ENCODE measurements at places on chromosomes 1 and 21.

GRCh38 chr1:85471558-85471957 lies 6.6 kb upstream of the DDAH1 start:
- no peak for DNase-seq

DNA sequence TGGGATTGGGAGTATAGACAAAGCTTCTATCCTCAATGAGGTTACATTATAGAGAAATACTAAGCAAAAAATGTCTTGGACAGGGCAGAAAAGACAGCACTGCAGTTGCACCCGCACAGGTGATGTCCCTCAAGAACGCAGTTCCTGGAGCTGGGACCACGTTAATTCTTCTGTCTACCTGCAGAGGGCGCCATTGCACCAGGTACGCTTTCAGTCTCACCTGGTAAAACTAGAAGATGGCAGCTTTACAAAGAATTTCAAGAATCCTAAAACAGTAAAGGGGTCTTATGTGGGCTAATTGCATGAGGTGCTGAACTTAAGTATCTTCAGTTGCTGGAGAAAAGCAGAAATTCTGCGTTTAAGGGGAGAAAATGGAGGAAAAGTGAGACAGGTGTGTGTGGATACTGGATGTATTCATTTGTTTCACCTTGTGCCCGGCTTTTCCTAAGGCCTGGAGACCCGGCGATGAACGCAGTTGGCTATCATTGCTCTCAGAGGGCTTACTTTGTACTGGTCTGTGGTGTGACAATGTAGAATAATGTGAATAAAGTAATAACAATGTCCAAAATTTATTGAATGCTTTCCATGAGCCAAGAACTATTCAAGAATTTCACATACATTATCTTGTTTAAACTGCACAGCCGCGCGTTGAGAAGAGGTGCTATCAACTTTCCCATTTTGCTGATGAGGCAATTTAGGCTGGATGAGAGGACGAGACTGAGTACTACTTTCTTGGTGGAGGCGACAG lies 276.3 kb upstream of the GREM2 start:
- DNase-seq: peak; percentile 59

DNA sequence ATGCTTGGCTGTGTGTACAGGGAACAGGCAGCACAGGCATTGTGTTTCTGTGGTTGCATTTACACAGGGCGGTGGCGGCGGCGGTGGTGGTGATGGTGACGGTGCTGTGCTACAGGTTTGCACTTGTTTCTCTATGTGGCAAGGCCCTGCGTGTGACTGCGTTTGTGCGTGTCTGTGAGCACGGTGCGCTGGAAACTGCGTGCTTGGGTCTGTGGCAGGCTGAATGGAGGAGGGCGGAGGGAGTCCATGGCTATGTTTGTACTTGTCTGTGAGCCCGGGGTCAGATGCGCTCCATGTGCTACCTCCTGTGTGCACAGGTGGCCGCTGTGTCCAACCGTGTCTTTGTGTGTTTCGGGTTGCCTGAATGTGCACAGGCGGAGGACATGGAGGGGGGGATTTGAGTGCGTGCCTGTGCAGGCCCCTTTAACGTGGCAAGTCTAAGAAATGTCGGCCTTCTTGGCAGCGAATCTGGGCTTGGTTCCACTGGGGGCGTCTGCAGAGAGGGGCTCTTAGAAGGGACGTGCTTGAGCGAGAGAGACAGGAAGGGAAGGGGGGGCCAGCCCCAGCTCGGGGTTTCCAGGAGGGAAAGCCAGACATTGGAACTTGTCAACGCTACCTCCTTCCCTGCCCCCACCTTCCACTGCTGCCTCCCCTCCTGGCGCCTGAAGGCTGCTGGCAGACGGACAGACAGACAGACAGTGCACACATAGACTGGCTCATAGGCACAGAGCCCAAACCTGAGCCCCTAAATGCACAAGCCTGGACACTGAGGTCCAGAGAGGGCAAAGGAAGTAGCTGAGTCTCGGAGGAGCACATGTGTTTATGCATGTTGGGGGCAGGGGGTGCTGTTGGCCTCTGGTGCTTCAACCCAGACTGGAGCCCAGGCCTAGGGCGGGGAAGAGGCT lies 32.7 kb upstream of the WASF2 start:
- DNase-seq: peak; percentile 61

GRCh38 chr1:38152351-38153065 lies 105.9 kb upstream of the POU3F1 start:
- peak; percentile 95 for DNase-seq

DNA sequence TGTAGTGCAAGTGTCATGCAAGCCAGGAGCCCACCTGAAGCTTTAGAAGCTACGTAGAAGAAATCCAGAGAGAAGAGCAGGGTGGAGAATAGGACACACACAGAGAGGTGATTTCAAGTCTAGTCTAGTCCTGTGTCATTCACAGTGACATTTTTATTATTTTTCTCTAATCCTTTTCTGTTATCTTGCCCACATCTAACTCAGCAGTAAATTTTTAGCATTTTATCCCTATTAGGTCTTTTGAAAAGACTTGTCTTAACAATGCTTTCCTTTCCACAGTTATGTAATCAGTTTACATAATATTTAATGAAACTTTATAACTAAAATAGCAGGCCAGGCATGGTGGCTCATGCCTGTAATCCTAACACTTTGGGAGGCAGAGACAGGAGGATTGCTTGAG lies 198.6 kb downstream of the ADGRL2 start:
- no peak for DNase-seq

DNA sequence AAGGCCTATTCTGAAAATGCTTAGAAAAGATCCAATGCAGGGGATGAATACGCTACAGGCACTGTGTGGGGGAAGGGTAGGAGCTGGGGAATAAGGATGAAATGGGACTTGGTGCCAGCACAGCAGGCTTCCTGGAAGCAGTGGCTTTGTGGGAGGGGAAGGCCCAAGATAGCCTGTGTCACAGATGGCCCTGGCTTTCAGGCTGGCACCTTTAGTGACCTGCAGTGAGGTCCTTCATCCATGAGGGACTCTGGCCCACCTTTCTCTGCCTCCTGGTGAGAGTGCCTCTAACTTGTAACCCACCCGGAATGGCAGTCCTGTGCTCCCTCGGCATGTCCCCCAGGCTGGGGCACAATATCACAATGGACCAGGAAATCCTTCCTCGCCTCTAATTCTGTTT lies 919 bp downstream of the CHI3L1 start:
- DNase-seq: no peak

DNA sequence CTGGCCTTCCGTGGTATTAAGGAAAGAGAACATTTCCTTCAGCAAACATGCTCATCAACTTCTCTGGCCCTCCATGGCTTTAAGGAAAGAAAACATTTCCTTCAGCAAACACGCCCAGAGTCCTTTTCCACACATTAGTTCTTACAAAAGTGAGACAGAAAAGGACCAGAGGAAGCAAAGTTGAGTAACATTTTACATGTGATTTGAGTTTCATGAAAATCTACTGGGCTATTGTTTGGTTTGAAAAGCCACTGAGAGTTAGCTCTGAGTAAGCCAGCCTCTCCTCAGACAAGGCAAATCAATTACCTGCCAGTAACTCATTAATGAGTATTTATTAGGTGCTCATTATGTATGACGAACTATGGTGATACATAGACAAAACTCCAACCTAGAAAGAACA lies 78.0 kb downstream of the NID1 start:
- no peak for DNase-seq

DNA sequence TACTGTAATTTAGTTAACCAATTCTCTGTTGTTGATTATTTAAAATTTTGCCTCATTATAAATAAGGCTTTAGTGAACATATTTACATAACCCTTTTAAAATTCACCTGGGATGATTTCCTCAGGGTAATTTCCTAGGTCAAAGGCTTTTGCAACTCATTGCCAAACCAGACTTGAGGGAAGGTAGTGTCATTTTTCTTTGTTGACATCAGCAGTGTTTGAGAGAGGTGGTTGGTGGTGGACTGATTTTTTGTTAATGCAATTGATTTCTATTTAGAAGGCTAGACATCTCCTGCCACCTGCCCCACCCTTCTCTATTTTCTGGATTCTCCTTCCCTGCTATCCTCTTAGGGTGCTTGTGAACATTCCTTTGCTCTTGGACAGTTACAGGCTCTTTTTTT lies 116.8 kb downstream of the HHAT start:
- DNase-seq: no peak

- no peak for DNase-seq
Measured at GRCh38 chr1:75275631-75276030, 141.4 kb downstream of the LHX8 start.

DNA sequence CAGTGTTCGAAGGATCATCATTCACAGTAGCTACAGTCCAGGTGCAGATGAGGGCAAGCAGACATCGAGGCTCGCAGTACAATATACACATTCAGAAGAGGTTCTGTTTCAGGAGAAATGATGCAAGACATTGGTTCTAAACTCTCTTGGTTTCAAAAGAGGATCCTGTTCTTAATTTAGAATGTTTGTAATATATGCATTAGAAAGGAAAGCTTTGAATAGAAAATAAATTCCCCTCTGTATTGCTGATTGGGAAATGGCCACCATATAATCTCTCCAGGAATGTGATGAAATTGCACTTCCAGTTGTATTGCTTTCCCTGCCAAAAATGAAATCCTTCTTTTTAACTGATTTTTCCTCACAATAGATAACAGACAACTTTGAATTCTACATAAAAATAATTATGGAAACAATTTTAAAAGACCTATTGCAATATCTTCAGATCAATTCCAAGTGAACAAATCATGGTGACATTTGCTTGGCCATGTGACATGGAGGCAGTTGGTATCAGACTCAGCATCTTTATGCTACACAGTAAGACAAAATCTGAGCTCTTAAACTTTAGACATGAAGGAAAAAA lies 27.6 kb upstream of the SIPA1L2 start:
- DNase-seq: no peak

- no peak for DNase-seq
Measured at GRCh38 chr1:208187499-208188041, 56.6 kb downstream of the PLXNA2 start.

GRCh38 chr1:211731456-211732292 lies 56.3 kb upstream of the NEK2 start:
- no peak for DNase-seq

- DNase-seq: no peak
Measured at GRCh38 chr1:1627261-1627828, 4.6 kb upstream of the MMP23B start.
